Vagina (tissue), 2 donors: ENCODE measurements at places on chromosomes 5 and 9.

GRCh38 chr5:136364307-136364706, 1.0 kb downstream of the TRPC7 start:
- no peak for DNase-seq

- no peak for DNase-seq
These were observed at the start of gene FAM13B for GRCh38 chr5:138032572-138033385. Gene FAM13B (minus strand): TSS chr5:138033079. CDS start chr5:138019111, 13,968 bp downstream.

DNA sequence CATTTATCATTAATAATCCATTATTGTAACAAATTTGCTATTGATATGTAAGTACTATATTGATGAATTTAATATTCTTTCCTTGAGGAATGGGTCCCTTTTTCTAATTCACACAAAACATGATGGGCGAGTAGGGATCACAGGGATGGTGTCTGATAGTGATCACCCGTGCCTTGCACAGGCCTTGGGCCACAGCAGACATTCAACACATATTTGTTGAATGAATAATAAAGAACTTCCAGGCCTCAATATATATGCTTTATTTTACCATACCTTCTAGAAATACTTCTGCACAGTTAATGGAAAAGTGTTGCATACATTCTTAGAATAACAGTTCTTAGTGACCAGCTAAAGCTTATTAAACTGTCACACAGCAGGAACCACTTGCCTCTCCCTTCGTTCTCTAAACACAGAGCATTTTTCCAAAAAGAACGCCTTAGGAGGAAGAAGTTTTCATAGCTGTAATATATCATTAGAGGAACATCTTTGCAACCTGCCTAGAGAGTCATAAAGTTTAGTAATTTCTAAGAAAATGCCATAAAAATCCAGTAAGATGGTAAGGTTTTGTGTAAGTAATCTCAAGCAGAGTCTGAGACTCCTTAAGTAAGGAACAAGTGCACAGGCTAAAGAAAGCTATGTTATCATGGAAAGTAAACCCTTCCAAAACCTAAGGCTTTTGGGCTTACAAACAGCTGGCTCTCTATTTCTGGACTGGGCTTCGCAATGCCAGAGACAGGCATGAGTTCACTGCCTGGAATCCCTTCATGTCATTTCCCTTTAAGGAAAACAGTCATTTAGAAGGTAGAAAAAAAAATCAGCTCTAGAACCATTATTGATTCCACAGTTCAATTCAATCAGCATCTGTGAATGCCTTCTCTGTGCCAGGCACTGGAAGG, 17.7 kb downstream of the TTLL11 start:
- DNase-seq: peak; percentile 3

DNA sequence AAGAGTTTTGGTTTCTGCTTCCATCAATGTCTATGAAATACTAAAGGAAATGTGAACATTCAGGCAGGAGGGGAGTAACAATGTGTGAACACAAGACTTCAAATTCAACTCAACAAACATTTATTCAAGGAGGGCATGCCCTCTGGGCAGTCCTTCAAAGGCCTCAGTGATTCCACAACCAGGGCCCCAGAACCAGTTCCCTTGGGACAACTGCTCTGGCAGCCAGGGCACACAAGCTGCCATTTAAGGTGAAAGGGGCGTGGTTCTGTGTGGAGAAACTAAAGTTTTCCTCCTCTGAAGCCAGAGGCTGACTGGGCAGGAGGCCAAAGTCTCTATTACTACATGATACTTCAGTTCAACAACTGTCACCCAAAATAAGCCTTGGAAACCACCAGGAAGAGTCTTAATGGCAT, 3.2 kb downstream of the RBM18 start:
- DNase-seq: no peak

DNA sequence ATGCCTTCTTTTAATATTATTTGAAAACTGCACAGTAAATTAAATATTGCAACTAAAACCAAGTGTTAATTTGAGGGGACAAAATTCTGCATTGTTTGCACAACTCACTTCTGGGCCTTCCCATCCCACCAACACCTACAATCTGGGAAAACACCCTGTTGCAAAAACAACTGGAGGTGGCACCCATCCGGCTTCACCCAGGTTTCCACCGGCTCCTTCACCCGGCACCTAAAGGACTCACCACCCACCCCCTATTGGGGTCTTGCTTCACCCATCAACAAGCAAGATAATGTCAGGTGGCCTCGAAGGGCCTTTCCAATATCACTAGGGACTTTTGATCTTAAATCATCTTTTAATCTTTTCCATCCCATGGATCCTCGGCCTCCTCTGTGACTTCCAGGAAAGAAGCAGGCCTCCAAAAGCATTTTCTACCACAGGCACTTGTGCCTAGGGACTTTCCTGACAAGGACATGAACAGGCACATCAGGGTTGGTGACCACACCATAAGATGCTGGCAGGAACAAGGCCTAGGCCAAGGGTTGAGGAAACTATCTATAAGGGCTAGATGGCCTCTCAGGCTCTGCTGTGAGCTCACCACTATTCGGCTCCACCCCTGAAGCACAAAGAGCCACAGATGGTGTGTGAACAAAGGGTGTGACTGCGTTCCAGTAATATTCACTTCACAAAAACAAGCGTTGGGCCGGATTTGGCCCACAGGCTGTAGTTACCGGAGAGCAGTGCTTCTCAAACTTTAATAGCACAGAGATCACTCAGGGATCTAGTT, 205.1 kb downstream of the AUH start:
- DNase-seq: peak; percentile 79

DNA sequence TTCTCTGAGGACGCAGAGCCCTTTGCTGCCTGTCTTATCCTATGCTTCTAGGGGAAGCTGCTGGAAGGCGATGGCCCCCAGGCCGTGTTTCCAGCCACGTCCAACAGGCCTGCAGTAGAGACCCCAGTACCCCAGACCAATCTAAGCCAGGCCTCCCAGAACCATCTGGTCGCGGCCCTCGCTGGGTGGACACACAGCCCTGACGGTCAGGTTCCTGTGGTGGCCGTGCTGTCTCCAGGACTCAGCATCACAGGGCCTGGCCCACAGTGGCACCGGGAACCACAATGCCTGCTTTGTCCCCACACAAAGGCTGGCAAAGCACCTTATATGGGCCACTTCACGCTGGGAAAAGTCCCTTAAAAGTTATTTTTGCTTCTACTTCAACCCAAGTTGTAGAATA, 44.5 kb downstream of the SEMA4D start:
- no peak for DNase-seq

- no peak for DNase-seq
These were observed 17.9 kb downstream of the SLC36A3 start for GRCh38 chr5:151285683-151286082.

DNA sequence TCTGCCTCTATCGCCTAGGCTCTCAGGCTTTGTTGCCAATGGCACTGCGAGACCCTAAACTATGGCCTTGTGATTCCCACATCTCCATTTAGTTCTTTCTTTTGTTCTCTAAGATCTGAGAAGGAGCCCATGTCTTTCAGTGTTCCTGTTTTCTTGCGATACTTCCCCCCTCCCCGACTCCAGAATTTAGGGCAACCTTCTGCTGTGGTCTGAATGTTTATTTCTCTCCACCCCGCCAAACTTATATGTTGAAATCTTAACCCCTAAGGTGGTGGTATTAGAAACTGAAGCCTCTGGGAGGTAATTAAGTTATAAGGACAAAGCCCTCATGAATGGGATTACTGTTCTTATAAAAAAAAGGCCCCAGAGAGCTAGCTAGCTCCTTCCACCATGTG, 6.4 kb downstream of the TMC1 start:
- no peak for DNase-seq

DNA sequence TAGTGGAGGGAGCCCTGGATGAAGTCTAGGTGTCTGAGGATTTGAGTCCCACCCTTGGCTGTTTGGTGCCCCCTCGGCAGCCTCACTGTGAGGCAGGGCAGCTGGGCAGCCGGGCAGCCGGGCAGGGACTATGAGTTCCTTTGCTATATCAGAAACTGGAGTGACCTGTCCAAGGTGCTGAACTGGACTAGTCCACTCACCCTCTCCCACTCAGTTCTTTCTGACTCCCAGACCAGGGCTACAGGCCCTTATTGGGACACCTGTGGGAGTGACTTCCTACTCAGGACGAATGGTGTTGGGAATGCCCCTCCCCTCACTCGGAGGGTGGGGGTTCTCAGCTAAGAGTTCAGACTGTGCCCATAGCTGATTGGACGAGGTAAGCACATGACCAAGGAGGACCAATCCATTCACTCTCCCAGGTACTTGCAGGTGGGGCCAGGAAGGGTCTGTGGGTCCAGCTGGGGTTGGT, 34.1 kb upstream of the RAPGEF1 start:
- no peak for DNase-seq

GRCh38 chr9:134167530-134167931, 3.2 kb upstream of the RNU6ATAC start:
- no peak for DNase-seq

DNA sequence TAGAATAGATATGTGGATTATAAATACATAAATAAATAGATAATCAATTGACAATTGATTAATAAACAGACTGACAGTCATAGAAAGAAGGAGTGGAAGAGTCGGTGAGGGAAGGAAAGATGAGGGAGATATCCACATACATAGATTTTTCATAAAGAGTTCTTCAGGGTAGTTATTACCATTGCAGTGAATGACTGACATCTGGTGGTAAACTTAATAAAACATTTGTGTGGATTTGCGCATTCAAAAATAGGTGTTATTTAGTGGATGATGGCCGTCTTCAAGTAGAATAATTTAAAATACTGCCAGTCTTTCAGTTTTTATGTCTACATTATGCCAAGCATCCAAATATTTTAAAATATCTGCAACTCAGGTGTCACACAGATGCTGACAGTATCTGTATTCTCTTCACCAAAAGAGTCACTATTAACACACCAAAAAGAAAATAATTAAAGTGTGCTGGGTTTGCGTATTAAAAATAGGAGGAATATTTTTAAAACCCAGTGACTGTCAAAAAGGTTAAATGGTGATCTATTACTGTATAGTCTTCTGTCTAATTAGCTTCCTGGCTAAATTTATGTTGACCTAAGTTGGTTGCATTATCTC, 78.8 kb downstream of the GIN1 start:
- no peak for DNase-seq

- DNase-seq: peak; percentile 87
These were observed 53.9 kb downstream of the BARX1 start for GRCh38 chr9:93900971-93901861.

DNA sequence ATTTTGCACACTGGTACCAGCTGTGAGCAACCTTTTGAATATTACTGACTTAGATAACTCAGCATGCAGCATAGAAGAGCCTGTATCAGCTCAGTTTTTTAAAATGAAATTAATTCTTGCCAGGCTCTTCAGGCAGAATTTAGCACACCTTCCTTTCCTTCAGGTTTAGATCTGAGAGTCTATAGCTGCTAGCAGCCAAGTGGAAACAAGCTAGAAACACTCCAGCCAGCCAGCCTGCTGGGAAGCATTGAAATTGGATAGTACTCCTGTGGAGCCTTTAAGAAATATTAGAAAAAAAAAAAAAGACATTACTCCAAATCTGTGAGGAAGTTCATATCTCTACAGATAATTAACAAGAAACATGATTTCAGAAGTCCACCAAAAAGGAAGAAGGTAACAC, 812.2 kb downstream of the DTWD2 start:
- no peak for DNase-seq

DNA sequence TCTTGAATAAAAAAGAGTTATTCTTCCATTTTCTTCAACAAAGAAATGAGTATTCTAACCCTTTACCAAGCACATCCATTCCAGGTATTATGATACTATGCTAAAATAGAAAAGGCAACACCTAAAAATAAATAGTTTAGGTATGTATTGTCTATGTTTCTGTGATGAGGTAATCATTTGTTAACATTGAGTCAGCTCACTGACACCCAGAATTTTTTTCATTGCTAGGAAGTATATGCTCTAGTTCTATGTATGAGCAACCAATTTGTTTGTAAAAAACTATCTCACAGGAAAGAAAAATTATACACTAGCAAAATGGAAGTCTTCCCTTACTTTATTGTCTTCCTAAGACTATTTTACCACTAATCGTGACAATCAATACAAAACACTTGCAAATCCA, 615.6 kb upstream of the GRIN3A start:
- DNase-seq: no peak

- no peak for DNase-seq
These were observed 53.2 kb upstream of the CTXN3 start for GRCh38 chr5:127595484-127596368.

DNA sequence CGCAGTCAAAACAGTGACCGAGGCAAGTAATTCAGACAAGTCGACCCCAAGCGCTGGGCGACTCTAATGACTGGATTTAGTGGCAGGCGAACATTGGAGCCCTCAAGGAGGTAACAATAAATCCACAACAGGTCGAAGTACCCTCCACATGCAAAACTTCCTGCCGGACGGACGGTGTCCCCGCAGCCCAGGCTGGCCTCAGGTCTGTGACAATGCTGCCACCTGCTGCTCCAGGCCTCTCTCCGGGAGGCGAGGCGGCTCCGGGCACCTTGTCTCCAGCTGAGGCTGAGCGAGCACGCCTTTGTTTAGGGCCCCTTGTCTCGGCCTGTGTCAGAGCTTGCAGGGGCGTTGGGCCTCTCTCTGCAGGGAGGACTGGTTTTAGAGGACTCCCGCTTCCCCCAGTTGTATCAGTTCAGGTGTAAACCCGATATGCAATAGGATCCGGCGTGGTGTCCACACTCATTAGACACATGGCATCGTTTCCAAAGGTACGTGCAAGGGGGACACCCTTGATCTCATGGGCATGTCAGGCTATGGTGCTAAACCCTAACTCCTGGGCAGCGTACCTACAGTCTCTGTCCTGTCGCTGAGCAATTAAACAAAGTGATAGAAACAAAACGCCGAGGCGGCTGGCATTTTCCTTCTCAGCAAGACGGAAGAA, 628.0 kb upstream of the ADAMTS16 start:
- no peak for DNase-seq

GRCh38 chr5:38551030-38552017, 5.1 kb downstream of the LIFR start:
- no peak for DNase-seq

GRCh38 chr5:2709976-2710689, 41.3 kb downstream of the IRX2 start:
- no peak for DNase-seq

DNA sequence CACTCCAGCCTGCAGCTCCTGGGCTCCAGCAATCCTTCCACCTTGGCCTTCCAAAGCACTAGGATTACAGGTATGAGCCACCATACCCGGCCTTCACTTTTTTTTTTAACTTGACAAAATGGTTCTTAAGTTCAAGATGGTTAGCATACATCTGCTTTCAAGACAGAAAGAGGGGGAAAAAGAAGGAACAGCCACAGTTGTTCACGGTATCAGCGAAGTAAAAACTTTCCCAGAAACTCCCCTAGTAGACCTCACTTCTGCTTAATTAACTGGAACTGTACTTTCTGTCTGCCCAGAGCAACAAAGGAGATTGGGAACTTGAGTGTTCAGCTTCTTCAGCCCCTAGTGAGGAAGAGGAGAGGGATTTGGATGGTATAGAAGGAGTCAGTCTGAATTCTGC, 116.7 kb downstream of the UGCG start:
- DNase-seq: no peak

- no peak for DNase-seq
These were observed 136.8 kb downstream of the ESM1 start for GRCh38 chr5:54848581-54848980.

GRCh38 chr9:134600836-134601638, 40.6 kb upstream of the COL5A1 start:
- no peak for DNase-seq

- no peak for DNase-seq
These were observed 1.6 kb downstream of the BTNL3 start for GRCh38 chr5:180990086-180990881.
